ENCODE measurements at places on chromosomes 1 and 21.

- no peak for DNase-seq
Observed at GRCh38 chr1:43976890-43977289, 2.1 kb upstream of the B4GALT2 start.

DNA sequence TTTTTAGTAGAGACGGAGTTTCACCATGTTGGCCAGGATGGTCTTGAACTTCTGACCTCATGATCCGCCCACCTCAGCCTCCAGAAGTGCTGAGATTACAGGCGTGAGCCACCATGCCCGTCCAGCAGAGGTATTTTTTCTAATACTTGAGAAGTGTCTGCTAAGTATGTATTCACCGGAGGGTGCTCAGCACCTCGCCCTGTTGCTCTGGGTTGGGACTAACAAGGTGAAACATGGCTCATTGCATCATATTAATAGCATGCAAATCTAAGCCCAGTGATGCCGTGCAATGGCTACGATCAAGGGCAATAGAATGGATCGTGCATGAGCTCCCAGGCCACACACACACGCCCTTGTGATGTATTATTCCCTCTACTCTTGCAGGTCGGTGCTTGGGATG is 68.7 kb downstream of the PDE9A start:
- no peak for DNase-seq

GRCh38 chr1:246875041-246876026 is 56.4 kb downstream of the AHCTF1 start:
- DNase-seq, result no peak

- DNase-seq, result no peak
Observed at GRCh38 chr1:109878531-109879104, 32.0 kb upstream of the CSF1 start.

DNA sequence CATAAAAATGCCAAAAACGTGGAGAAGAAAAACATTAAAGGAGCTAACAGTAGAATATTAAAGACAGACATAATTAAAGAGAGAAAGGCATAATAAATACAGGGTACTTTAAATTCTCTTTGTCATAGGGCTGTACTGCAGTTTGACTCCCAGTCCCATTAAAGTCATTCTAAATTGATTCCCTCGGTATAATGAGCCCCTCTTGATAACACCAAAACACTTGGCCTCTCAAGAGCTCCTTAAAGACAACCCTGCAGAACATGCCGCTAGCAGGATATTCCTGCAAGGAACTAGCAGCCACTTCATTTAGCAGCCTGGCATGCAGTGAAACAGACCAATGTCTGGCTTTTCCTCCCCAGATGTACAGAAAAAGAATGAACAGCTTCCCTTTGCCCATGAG is 273.8 kb upstream of the ESRRG start:
- no peak for DNase-seq

DNA sequence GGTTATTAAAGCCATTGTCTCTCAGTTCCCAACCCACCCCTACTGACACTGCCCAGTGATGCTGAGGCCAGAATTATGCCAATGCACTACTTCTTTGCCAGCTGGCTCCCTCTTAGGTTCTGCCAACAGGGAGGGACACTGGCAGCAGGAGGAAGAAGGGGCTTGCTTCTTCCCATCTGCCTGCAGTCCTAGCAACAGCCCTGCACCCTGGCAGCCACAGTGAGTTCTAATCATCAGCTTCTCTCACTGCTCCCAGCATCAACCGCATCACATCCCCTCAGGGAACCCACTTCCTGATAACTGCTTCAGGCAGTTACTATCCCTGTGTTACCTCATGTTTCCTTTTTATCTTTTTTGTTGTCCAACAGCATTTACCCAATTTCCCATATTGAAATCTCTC is 86.2 kb downstream of the UBR4 start:
- no peak for DNase-seq

- no peak for DNase-seq
Observed at GRCh38 chr1:109677459-109677858, 9.6 kb downstream of the GSTM2 start.

DNA sequence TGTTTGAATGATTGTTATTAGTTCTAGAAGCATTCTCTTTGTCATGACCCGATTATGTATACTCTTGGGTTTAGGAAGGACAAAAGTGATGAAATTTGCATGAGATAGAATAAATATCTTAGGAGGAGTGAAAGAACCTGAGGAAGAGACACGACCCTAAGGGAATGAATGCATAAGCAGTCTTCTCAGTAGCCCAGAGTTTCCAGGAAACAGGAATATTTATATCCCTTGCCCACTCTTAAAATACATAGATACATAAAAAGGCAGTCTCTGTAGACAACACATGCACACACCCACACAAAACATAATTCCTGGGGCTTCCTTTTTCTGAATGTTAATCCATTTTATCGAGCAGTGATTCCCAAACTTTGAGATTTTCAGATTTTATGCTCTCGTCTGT is 19.4 kb downstream of the CLEC20A start:
- DNase-seq, result no peak

DNA sequence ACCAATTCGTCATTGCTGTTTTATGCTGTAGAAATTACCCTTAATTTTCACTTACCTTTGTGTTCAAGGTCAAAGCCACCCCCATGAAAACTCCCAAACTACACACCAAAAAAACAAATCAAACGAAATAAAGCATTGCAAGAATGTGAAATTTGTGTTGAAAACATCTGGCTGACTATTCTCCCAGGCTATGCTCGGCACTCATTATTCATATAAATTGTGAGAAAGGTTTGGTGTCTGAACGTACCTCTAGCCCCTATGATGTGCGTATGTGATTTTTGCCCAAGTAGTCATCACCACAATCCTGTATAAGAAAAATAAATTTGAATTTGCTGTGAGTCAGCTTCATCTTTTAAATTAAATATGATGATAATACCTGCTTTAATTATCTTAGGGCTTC is 34.9 kb downstream of the ADAMTS1 start:
- no peak for DNase-seq

GRCh38 chr1:43651188-43651587 is 1.2 kb downstream of the KDM4A start:
- DNase-seq, result no peak

DNA sequence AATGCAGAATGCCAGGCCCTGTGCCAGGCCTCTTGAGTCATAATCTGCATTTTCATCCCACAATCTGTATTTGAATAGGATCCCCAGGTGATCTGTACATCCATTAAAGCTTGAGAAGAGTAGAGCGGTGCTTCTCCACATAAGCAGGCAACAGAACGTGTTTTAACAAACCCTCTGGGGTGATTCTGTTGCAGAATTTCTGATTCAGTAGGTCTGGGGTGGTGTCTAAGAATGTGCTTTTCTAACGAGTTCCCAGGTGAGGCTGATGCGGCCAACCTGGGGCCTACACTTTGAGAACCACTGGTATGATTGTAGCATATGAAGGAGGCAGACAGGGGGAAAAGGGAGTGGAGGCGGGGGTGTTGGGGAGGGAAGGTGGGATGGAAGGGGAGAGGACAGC is 78.4 kb upstream of the POU3F1 start:
- no peak for DNase-seq

DNA sequence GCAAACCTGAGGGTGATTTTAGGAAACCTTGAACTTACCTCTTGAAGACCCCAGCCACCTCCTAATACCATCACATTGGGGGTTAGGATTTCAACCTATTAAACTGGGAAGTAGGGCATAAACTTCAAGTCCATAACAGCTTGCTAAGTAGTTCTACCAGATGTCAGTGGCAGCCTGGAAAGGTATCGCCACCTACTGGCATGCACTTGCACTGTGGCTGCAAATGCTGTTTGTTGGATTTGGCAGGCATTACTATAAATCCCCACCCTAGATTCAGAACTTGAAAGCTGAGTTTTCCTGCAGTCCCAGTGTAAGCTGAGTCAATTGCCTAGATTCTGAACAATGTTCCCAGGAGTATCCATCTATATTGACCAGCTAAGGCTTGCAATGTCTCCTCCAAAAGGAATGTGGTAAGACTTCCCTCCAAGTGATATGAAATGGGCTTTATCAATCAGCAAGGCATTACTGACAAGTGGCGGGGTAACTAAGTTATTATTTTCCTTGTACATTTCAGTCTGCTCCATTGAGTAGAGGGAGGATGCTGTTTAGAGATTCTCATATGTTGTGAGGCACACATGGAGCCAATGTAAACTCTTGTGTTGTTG is 474.5 kb downstream of the PTPRC start:
- peak; percentile 48 for DNase-seq

GRCh38 chr1:9441451-9442133 is 97.7 kb upstream of the SLC25A33 start:
- no peak for DNase-seq

- DNase-seq, result no peak
Observed at GRCh38 chr1:52400131-52400530, 4.1 kb downstream of the ORC1 start.

Data from KG1 (cell line).